ENCODE measurements at places on chromosomes 3 and 15.

DNA sequence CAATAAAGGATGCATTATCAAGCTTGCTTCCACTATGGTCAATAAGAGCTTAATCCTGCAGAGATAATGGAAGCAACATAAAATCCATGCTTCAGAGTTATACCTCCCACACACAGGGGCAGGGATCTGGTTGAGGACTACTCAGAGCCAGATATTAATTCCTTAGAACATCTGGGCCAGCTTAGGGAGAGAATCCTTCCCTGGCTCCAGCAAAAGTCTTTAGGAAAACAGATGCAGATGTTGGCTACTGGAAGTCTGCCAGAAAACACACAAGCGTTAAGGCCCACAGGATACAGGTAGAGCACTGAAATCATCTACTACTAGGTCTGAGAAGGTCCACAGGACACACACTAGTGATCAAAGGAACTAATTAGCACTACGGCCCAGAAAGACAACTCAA, 25.2 kb downstream of the TMEM202 start:
- ATAC-seq, result no peak

GRCh38 chr15:40332113-40332781, 8.5 kb downstream of the CCDC9B start:
- ATAC-seq, result no peak

- ATAC-seq, result no peak
Measured at GRCh38 chr15:44727485-44728231, 8.7 kb upstream of the TRIM69 start.

- ATAC-seq, result no peak
Measured at GRCh38 chr15:67359431-67360079, 105.0 kb downstream of the IQCH start.

DNA sequence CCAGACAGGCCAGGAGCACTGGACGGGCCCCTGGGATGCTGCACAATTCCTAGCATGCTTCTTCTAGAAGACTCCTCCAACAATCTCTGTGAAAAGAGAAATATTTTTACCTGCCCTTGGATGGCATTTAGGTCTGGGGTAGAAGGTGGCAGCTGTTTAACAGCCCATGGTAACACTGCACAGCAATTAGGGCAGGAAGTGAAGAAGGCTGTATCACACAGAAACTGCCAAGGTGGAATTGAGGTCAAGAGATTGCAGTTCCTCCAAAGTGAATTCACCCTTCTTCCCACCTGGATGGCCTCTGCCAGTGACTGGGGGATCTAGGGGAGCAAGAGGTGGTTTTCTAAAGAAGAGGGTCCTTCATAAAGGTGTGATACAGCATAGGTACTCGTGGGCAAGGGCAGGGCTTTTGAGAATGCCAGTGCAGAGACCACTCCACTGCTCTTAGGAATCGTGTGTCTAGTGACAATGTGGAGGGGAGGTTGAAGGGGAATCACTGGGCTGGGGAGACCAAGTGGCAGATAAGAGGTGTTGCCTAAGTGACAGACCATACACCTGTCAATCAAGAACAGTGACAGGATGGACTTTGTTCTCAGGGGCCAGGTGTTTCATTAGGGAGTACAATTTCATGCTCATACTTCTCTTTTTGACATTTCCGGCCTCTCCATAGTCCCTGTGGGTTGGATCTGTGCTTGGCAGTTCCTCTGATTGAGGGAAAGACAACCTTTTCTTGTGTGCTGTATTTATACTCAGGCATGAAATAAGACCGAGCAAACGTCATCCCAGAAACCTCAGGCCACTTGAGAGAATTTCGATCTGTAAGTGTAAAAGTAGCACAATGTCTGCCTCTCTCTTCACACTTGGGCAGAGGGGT, 83.5 kb upstream of the BCL6 start:
- no peak for ATAC-seq

Measured in activated CD4-positive, CD25-positive, alpha-beta regulatory T cell treated with anti-CD3 and anti-CD28 coated beads, Interleukin-2, amount 50 U/mL, for 24 hours (primary cell).